ENCODE measurements at places on chromosomes 5 and 9. TPM values are rescaled to one million over a fixed set of nuclear protein-coding genes. Genes with fewer than 3 reads are reported as not detected.
A peak's percentile ranks its signal among the peaks of the same experiment; 100 is the strongest.

SLC35A4 gene
- 67.4 TPM for polyA plus RNA-seq

HK3 gene
- 1.3 TPM for polyA plus RNA-seq

CDH9 gene
- polyA plus RNA-seq = 0.14 TPM

MRPS30 gene
- polyA plus RNA-seq = 64.7 TPM

HMMR gene
- 27.5 TPM for polyA plus RNA-seq

DNA sequence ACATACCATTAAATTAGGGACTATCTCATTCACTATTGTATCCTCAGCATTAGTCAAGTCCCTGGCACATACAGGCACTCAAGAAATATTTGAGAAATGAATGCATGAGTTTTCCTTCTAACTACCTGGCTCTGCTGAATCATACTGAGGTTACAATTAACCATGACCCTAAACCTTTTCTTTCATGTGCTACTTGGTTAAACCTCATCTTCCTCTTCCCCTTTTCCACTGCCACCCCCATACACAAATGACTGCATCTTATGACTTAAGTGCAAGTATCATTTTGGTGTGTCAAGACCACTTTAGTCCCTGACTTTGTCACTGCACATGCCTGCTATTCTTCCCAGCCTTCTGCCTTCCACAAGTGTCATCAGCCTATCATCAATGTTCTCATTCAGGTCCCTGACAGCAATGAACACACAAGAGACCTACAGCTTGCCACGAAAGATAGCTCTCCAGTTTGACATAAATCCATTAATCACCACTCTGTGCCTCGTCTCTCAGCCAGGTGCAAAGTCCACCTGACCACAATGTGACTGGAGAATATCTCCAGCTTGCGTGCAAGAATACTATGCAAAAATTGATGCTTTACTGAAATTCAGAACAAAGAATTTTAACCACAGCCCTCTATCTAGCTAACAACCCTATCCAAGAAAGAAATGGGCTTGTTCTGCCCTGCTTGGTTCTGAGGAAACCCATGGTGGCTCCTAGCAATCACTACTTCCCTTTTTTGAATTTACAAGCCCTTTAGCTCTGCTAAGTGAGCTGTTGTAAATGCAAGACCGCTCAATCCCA lies 74.5 kb downstream of the MAPKAP1 start:
- no peak for DNase-seq

- peak; percentile 44 for DNase-seq
Measured at GRCh38 chr5:158461240-158461854, 602.4 kb upstream of the CLINT1 start.

GRCh38 chr9:116055536-116055935 lies 98.1 kb upstream of the PAPPA start:
- no peak for DNase-seq

GRCh38 chr5:10169359-10169758 lies 80.3 kb downstream of the ATPSCKMT start:
- DNase-seq = no peak

DNA sequence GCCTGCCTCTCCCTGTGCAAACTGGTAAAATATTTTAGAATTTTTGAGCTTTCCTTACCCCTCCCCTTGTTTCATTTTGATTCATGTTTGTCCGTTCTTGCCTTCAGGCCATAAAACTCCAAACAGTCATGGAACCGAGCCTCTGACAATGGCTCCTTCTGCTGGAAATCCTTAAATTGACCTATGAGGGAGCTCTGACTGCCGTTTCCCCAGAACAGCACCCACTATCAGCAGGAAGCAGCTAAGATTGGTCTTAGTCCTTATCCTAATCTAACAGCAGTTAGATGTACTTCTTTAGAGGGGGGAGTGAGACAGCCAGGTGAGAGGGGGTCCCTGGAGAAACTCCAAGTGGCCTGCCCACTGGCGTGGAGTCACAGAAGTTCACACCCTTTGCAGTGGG lies 106.7 kb downstream of the FAM174A start:
- DNase-seq = no peak

DNA sequence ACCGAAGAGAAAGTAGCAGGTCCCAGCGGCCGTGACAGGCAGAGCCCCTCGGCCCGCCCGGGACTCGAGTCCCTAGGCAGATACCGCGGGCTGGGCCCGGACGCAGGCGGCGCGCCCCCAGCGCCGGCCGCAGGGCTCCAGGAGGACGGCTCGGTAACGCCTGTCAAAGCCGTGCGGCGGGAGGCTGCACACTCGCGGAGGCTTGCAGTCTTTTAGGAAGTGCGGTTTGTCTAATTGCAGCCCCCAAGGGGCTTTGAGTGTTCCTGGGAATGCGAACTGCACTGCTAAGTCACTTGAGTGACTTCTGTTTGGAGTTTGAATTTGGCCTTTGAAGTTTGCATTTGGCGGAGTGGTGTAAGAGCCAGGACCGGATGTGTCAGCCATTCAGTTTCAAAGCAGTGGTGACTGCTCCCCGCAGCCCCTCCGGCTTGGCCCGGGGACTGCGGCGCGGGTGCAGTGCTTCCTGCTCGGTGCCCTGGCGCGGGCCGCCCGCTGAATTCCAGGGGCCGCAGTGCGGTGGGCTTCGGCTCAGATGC lies 1.3 kb downstream of the MAP3K1 start:
- peak; percentile 79 for DNase-seq

DNA sequence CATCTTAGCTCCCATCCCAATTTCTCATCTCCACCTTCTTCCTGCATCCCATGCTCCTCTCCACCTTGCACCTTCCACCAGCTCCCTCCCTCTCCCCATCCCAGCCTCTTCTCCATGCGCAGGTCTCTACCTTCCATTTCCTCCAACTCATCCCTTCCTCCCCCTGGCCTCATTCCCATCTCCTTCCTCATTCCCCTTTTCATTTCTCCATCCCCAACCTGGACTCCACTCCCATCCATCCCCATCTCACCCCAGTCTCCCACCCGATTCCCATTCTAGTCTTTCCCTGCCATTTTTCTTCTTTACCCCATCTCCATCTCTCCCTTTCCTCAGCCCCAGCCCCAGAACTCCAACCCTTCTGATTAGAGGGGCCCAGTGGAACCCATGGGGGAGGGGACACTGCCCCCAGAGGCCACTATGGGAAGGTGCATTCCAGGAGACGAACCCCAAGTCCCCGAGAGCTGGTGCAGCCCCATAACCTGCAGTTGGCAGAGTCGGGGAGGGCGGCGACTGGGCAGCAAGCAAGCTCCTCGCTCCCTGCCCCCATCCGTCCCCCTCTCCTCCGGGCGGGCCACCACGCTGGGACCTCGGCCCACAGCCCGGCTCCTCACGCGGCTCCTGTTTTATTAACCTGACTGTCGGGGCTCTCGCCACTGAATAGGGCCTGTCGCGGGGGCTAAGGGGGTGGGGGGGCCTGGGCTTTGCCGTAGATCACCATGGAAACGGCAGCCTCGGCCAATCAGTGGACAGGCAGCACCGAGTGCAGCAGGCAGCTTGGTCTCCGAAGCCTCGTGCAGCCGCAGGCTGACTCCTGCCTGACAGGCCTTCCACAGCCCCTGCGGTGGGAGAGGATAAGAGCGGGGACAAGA lies 66.7 kb downstream of the PCDH1 start:
- DNase-seq = no peak

- no peak for DNase-seq
Measured at GRCh38 chr9:95801797-95802196, 73.7 kb upstream of the ERCC6L2 start.

DNA sequence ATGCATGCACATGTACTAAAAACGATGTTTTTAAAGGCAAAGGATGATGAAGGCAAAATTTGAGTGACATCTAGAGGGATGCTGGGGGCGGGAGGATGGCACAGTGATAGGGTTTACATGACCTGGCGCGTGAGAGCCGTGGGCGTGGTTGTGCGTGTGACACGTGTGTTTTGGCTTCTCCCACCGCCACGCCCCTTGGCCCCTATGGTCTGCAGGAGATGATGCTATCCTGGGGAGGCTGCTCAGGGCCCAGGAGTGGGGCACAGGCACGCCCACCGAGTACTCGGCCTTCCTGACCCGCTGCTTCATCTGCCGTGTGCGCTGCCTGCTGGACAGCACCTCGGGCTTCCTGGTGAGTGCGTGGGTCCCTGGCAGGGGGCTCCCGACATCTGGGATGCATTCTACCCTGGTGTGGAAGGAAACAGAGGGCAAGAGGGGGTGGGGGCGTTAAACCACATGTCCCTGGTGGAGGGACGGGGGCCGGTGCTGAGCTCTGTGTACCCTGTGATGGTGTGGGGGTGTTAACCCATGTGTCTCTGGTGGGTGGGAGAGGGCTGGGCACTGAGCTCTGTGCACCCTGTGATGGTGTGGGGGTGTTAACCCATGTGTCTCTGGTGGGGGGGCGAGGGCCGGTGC lies 19.2 kb upstream of the EXOC3 start:
- no peak for DNase-seq

All from left lung (tissue), 14 donors.